ENCODE measurements at places on chromosomes 6 and 20. TPM values are rescaled to one million over a fixed set of nuclear protein-coding genes. Genes with fewer than 3 reads are reported as not detected.

Gene PI16
- total RNA-seq = 0.16 TPM

Gene LRRC73
- 0.16 TPM for total RNA-seq

Gene UBE3D
- total RNA-seq = 7.0 TPM

Gene IL17F
- total RNA-seq = not detected

Gene CD109
- 18.6 TPM for total RNA-seq

Gene HDGFL1
- not detected for total RNA-seq

Gene NFATC2
- 63.6 TPM for total RNA-seq

Gene ZSCAN12
- total RNA-seq = 4.8 TPM

Gene SLC22A7
- not detected for total RNA-seq

Gene LEMD2
- 71.8 TPM for total RNA-seq

Gene MOG
- total RNA-seq = not detected

Gene MEI4
- total RNA-seq = not detected

Gene RPS18
- 2,577 TPM for total RNA-seq

Gene OR2H1
- total RNA-seq = not detected

Gene SOX18
- 0.75 TPM for total RNA-seq

Gene HS3ST5
- not detected for total RNA-seq

Gene SYTL3
- 36.9 TPM for total RNA-seq

Gene ALDH8A1
- 2.7 TPM for total RNA-seq

Gene KIF13A
- total RNA-seq = not detected

Gene TNFRSF6B
- not detected for total RNA-seq

Gene SH3BGRL2
- 0.11 TPM for total RNA-seq

Gene MPIG6B
- total RNA-seq = not detected

Gene KCNQ5
- 15.7 TPM for total RNA-seq

Gene EGFL8
- total RNA-seq = 8.7 TPM

Measured in T-helper 2 cell treated with Interferon-gamma antibody and Interleukin-4, amounts not matched to agents 100 ng/mL and 5 ng/mL, for 36 hours (primary cell).